Activated CD4-positive, alpha-beta T cell treated with anti-CD3 and anti-CD28 coated beads, Interleukin-2, amount 10 ng/mL, durations not matched to agents 7 days and 5 days (primary cell): ENCODE measurements at places on chromosomes 4 and X. TPM values are rescaled to one million over a fixed set of nuclear protein-coding genes. Genes with fewer than 3 reads are reported as not detected.

DNA sequence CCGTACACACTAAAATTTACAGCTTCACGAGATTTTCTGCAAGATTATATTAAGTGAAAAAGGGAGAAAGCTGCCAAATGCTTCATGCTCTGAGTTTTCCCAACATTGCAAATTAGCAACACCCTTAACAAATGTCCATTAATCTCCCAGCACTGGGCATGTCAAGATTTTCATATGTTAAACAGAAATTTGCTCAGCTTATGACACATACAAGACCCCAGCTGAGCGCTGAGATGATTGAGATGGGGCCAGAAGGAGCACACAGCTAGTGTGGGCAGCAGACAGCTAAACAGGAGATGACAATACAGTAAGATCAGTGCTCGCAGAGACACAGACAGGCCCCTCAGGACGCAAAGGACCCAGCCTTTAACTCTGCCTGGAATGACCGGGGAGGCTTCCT lies 208.8 kb downstream of the STK32B start:
- no peak for DNase-seq

GRCh38 chr4:89929425-89930159 lies 34.9 kb downstream of the MMRN1 start:
- DNase-seq, result peak; percentile 42

DNA sequence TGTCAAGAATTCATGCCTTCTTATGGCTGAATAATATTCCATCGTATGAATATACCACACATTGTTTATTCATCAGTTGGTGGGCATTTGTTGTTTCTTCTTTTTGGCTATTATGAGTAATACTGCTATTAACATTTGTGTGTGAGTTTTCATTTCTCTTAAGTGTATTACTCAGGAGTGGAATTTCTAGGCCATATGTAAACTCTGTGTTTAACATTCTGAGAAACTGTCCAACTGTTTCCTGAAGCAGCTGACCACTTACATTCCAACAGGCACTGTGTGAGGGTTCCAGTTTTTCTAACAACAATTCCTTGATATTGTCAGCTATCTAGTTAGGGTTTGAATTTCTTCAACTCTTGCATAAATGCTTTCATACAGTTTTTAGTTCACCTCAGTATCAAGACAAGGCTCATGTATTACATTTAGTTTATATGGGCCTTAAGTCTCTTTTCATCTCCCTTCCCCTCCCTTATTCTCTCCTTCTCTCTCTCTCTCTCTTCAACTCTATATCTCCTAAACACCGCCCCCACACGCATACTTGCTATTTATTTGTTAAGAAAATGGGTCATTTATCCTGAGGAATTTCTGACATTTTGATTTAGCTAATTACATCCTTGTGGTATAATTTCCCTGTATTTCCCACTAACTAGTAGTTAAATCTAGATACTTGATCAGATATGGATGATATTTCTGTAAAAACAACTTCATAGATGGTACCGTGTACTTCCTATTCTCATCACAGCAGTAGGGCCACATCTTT lies 77.4 kb downstream of the WDR19 start:
- no peak for DNase-seq

- no peak for DNase-seq
Observed at GRCh38 chr4:40506066-40506465, 123.6 kb downstream of the RBM47 start.

DNA sequence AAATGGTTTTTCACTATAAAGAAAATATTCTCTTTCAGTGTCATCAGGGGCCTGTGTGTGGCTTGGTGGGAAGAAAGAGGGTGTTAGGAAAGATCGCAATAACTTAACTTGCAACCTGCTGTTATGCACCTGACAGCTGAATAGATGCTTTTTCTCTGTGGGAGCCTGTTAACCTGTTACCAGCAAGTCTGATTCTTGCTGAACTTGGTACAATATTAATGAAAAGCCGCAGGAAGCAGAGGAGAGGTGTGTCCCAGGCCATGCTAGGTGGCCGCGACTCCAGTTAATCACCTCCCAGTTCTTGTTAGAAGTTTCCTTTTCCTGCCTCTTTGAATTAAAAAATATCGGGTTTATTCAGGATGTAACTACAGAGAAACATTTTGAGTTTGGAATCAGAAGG lies 494.8 kb upstream of the AGA start:
- no peak for DNase-seq

DNA sequence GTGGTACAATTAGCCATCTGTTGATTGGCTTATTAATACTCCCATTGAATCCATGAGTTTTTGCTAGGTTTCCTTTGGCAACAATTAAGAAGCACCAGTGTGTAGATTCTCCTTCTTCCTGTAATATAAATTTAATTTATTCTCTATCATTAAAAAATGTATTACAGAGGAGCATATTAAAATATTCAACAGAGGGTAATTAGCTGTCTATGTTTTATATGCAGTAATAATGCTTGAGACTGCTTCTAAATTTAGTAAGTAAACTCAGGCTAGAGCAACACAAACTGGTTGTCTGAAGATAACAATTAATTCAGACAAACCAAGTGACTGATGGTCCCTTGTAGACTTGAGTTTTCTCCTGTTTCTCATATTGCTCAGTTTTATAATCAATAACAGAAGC lies 192.4 kb downstream of the FAT4 start:
- DNase-seq, result no peak

DNA sequence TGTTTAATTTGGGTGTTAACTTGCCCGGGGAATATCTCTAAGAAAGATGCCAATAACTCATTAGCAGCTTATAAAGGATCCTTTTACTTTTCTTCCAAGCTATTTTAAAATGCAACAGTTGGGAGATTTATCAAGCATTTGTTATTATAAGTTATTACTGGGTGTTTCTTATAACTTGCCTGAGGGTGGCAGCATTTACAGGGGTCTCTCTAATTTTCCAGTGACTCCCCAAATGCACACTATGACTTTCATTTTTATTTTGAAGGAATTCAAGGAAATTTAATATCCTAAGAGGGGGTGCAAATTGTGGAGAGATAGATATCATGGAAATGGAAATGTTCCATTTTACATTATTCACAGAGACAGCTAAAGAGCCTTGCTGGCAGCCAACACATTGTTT lies 138.0 kb downstream of the PDGFRA start:
- DNase-seq, result no peak

- no peak for DNase-seq
Observed at GRCh38 chrX:19798423-19798822, 89.0 kb downstream of the SH3KBP1 start.

DNA sequence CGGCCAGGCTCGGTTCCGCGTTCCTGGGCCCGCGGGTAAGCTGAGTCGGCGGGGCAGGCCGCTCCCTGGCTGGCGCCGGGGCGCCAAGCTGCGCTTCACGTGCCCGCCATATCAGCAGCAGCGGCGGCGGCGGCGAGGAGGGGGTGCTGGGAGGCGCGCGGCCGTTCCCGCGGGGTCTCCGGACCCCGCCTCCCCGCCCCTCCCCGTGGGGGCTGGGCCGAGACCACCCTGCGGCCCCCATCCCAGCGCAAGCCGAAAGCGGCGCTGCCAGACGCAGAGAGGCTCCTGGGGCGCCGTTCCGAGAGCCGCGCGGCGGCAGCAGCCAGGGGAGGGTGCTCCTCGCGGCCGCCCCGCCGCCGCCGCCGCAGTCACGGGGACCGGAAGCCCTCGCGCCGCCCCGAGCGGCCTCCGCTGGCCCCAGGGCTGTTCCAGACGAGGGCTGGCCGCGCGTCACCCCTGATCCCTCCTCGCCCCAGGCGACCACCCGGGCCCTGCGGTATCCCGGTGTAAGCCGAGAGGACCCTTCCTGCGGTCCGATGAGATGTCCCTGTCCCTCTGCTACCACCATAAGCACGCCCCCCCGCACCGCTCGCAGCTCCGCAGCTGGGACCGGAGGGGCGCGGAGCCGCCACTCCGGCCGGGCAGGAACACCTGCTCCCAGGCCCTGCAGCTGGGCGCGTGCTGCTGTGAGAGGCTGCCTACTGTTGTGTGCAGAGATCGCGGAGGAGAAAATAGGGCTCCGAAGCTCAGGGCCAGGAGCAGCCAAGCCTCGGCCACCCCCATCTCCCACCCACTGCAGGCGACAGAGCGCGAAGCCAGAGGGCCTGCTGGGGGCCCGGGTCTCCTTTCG lies 7.5 kb upstream of the BCOR start:
- DNase-seq, result peak; percentile 39

DNA sequence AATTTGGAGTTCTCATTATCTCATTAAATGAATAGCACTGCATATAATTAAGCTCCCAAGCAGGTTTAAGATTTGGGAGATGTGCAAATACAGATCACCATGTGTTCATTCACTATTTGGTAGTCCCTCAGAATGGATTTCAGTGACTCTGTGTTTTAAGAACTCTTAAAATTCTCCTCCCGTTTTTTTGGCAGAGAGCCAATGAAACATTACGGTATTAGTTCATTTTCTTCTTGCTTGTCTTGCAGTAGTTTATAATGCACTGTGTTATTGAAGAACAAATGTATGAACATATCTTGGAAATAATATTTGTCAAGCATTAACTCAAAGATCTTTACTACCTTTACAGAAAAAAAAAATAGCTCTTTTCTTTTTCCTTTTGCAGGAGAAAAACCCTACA lies 32.7 kb downstream of the KLF3 start:
- no peak for DNase-seq

GRCh38 chr4:24856586-24856985 lies 56.3 kb downstream of the CCDC149 start:
- DNase-seq, result no peak

DNA sequence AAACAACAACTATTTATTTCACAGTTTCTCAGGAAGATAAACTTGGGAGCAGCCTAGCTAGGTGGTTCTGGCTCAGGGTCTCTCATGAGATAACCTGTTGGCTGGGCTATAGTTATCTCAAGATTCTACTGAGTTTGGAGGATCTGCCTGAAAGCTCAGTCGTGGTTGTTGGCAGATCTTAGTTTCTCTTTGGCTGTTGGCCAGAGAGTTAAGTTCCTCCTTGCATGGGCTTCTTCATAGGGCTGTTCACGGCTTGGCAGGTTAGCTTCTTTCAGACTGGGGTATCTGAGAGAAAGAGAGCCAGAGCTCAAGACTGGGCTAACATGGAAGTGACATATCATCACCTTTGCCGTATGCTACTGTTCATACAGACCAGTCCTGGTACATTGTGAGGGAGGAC lies 28.7 kb downstream of the SEC24B start:
- DNase-seq, result no peak

DNA sequence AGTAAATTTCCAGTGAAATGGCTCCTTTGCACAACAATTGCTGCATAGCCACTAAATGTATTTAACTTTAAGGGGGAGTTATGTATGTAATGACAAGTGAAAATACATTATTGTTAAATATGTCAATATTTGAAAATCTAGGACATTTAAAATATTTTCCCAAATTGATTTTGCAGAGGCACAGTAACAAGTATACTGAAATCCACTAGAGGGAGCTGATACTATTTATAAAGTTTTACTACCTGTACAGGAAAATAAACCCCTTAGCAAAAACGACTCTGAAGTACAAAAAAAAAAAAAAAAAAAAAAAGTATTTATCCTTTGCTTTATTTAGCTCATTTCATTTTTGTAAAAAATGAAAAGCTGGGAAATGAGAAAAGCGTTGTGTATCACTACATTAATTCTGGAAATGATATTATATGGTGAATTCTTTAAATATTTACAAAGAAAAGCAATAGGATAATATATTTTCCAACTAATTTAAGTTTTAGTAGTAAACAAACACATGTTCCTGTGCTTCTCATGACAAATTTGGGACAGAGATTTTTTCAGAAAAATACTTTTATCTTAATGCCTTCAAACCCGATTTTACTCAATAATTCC lies 727.7 kb downstream of the DMD start:
- no peak for DNase-seq

DNA sequence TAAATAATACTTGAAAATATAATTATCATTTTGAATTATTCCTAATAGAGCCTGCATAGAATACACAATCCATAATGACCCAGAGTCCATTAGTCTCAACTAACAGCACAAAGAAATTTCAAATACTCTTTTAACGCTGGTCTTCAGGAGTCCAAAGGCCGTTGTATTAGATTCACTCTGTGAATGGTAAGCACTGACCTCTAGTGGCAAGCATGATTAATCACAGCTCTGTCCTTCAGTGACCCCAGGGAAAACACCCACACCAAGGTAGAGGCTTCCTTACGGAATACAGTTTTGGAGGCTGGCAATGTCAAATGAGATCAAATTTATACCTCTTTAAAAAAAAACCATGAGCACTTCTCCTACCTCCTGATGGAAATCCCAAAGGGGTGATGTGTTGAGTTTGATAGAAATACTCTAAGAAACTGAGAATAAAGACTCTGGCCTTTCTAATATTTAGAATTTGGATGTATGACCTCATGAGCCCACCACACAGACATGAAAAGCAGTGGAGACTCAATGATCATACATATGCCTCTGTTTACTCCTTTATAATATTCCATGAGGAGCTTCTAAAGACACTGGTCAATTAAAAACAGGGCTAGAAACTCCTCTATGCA lies 147.2 kb upstream of the DKK2 start:
- DNase-seq, result peak; percentile 10

GRCh38 chrX:119417842-119418241 lies 18.7 kb downstream of the SLC25A43 start:
- DNase-seq, result no peak

- DNase-seq, result no peak
Observed at GRCh38 chr4:3752022-3752421, 14.2 kb upstream of the ADRA2C start.

GRCh38 chr4:55912249-55912648 lies 36.5 kb upstream of the CEP135 start:
- no peak for DNase-seq

- DNase-seq, result no peak
Observed at GRCh38 chrX:50432829-50433289, 37.8 kb downstream of the DGKK start.

- no peak for DNase-seq
Observed at GRCh38 chr4:41579043-41579442, 41.1 kb downstream of the LIMCH1 start.

DNA sequence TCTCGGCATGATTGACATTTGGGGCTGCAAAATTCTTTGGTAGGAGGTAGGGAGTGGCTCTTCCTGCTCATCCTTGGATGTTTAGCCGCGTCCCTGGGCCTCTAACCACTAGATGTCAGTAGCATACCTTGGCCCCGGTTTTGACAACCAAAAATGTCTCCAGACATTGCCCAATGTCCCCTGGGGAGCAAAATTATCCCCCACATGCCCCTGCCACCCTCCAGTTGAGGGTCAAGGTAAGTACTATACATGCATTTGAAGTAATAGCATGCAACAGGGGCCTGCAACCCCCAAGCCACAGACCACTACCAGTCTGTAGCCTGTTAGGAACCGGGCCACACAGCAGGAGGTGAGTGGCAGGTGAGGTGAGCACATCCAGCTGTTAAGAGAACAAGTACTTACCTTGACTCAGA lies 17.6 kb upstream of the KIAA1210 start:
- no peak for DNase-seq

The KCNE5 gene
- 0.19 TPM for total RNA-seq

The PRRG1 gene
- not detected for total RNA-seq

The CLDN34 gene
- total RNA-seq, result not detected

The FGFBP2 gene
- 5.6 TPM for total RNA-seq

The NWD2 gene
- total RNA-seq, result not detected

The ADGRG4 gene
- total RNA-seq, result not detected

The AMTN gene
- total RNA-seq, result not detected

The SORBS2 gene
- not detected for total RNA-seq

The GSX2 gene
- total RNA-seq, result not detected

The SPACA5 gene
- 0.32 TPM for total RNA-seq

The PCSK1N gene
- total RNA-seq, result 0.40 TPM

The TLL1 gene
- not detected for total RNA-seq

The ABCG2 gene
- total RNA-seq, result 1.1 TPM

The ATP2B3 gene
- not detected for total RNA-seq

The OTC gene
- total RNA-seq, result not detected

The TMEM31 gene
- total RNA-seq, result not detected
